Natural killer cell (primary cell): ENCODE measurements at places on chromosomes 7 and 10. TPM values are rescaled to one million over a fixed set of nuclear protein-coding genes. Genes with fewer than 3 reads are reported as not detected.

DNA sequence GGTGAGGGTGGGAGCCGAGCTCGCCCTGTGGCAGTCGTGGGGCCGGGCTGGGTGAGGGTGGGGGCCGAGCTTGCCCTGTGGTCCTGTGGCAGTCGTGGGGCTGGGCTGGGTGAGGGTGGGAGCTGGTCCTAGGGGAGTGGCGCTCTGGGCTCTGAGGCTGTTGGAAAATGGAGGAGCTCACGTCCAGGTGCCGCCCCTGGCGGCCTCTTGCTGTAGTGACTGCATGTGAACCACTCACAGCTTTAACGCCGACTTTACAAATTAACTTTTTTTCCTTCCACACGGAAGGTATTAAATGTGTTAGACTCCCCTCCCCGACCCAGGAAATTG is 312.6 kb downstream of the WDR37 start:
- no peak overlapping the region for H3K4me3 ChIP-seq
- H3K36me3 ChIP-seq, result no peaks in the 10 kb centered on the region
- no peaks in the 10 kb centered on the region for H3K27me3 ChIP-seq
- H3K4me1 ChIP-seq, result no peaks in the 10 kb centered on the region
- no peak overlapping the region for H3K27ac ChIP-seq

The FAM3C gene
- total RNA-seq, result 42.1 TPM

GRCh38 chr7:50552139-50552538 is 13.1 kb downstream of the DDC start:
- no peak overlapping the region for H3K4me3 ChIP-seq
- DNase-seq, result no peak

DNA sequence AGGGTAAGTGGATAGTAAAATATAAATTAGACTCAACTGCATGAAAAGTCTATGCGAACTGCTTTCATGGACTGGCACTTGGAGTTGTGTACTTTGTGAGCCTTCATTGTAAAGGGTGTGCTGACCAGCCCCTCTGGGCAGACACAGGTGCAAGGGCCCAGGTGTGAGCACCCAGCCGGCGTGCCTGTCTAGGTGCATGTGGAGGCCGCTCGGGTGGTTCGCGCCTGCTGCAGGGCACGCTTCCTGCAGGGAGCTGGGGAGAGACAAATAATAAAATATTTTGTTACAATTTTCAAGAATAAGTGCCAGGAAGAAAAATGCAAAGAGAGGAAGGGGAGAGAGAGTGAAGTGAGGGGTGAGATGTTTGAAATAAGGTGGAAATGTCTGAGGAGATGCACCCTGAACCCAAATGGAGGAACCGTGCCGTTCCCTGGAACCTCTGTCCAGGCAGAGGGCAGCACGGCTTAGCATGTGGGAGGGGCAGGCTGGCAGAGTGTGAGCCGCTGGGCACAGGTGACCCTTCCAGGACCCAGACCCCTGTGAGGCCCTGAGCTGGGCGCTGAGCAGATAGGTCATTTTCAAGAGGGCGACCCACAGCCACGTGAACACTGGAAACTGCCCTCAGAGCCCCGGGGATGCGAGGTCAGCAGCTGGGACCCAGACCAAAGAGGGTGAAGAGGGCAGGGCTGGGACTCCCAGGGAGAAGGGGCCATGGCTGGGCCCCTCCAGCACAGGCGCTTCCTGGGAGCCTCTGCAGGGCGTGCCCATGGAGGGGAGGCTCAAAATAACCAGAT is 28.7 kb downstream of the RNF32 start:
- H3K4me1 ChIP-seq, result no peaks in the 10 kb centered on the region
- no peaks in the 10 kb centered on the region for H3K27me3 ChIP-seq
- H3K36me3 ChIP-seq, result peaks cover 2% of the 10 kb centered on the region
- no peak overlapping the region for H3K4me3 ChIP-seq
- DNase-seq, result no peak
- H3K27ac ChIP-seq, result no peak overlapping the region

DNA sequence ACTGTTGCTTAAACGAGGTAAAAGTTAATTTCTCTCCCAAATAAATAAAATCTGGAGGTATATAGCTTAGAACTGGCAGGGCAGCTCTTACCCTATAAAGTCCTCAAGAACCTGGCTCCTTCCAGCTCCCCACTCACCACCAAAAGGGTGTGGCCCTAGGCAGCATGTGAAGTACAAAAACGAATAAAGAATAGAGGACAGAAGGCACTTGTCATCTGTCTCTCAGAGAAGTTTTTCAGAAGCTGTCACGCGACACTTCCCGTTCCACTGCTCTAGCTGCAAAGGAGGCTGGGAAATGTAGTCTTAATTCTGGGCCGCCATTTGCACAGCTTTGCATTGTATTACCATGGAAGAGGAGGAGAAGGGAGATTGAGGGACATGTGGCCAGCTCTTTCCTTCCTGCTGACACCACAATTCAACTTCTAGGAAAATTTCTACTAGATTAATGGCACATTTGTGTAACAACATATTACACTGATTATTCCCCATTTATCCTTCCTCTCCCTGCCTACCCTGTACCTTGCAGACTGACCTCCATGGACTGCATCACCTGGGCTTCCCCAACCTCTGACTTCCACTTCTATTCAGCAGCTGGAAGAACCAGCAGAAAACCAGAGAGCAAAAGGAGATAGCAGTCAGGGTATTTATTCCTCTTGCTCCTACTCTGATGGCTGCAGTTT is 62.2 kb downstream of the CCDC71L start:
- no peaks in the 10 kb centered on the region for H3K4me1 ChIP-seq
- DNase-seq, result peak; percentile 30
- H3K27ac ChIP-seq, result no peak overlapping the region
- no peaks in the 10 kb centered on the region for H3K36me3 ChIP-seq
- no peaks in the 10 kb centered on the region for H3K27me3 ChIP-seq
